ENCODE measurements at places on chromosomes 5 and 9.
A peak's percentile ranks its signal among the peaks of the same experiment; 100 is the strongest.

GRCh38 chr5:173591056-173591514 lies 25.4 kb downstream of the BOD1 start:
- no peak for DNase-seq

DNA sequence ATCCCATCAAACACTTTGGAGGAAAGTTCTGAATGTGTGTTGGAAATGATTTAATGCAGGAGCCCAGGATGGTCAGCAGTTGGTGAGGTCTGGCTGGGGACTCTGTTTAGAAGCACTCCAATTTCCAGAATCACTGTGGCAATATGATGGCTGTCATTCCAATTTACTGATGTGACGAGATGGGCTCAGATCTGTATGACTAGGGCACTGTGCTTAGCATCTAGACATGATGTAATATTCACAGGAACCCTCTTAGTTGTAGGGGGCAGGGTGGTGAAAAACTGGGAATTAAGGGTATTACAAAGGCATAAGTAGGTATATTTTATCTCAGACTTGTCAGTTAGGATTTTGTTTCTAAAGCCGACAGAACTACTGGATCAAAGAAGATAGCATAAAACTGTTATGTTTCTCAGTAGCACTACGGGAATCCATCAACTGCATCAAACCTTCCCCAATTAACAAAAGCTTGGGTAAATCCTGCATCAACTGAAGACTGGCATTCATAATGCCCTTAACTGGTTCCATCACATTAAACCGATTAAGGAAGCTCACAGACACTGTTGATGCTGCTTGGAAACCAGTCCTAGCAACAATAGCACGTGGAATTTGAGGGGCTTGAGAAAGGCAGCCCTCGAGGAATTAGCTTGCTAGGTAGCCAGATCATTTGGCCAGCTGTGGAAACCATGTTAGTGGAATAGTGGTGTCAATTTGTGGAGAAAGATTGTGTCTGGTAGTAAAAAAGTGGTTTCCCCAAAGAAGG lies 86.1 kb downstream of the SV2C start:
- no peak for DNase-seq

DNA sequence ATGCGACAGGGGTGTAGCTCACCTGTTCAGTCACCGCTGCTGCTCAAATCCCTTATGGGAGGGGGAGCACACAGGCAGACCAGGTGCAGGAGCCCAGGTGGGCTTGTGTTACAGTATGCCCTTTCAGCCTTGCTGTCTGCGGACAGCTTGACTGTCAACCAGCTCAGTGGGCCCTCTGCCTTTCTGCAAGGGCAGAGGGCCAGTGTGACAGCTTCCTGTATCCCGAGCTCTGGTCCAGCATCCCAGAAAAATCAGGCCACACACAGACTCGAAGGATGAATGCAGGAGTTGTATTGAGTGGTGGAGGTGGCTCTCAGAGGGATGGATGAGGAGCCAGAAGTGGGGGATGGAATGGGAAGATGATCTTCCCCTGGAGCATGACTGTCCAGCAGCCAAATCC lies 172.2 kb downstream of the C5orf15 start:
- no peak for DNase-seq

DNA sequence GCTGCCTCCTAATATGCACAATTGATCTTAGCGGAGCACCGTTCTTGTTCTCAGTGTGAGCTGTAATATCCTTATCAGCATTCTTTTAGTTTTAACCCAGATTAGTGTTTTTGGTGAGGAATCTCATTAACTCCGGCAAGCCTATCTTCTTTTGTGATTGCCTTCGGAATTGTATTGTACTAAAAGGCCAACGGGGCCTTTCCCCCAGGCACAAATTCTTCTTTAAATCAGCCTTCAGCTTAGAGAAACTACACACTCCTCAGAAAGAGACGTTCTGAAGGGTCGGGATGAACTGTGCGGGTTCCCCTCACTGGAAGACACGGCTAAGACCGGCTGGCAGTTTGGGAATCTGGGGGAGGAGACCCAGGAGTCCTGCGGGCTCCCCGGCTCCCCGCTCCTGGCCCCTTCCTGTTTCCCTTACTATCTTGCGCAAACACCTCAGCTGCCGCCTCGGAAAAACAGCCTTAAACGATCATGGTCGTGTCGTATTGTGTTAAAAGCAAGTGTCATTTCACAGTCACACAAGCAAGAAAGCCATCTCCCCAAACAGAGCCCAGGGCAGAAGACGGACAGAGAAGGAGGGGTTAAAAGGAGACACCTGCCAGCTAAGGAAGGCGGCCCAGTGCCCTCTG lies 353.1 kb upstream of the IRX2 start:
- no peak for DNase-seq

- DNase-seq: peak; percentile 53
These were observed 19.9 kb upstream of the TMEM250 start for GRCh38 chr9:136138566-136138965.

DNA sequence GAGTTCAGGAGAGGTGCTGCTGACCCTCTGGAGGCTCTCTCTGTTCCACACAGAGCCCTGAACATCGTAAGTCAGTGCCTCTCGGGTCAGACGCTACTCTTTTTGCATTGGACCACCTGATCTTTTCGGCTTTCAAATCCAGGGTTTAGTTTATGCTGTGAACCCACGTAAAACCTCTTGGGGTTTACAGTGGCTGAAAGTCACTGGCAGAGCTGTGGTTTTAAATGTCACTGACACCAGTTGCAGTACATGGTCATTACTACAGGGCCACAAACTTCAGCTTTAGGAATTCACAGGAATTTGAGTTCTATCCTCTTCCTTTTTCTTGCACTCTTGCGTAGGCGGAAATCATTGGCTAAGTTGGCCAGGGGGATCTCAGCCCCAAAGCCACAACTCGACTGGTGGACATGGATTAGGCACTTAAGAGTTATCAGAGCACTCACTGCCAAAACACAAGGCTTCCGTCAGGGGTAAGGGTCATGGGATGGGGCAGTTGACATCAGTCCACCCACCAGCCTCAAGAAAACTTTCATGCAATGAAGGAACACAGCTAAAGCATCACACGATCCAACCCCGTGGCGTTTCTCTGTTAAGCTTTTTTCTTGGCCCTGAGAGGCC lies 76.9 kb downstream of the SFXN1 start:
- DNase-seq: no peak

DNA sequence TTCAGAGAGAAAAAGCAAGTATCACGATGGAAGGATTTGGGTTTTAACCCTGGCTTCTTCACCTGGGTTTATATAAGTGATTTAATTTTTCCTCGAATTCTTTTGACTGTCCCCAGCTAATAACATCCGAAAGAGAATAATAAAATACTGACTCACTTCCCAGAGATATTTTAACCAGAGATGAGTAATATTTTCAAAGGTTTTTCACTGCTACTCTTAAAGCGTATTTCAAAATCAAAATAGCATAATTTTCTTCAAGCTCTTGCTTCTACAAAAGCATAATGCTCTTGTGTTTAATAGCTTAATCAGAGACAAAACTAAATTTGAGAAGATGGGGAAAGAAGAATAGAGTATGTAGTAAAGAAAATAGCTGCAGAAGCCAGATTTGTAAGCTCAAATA lies 215.2 kb upstream of the PTGER4 start:
- DNase-seq: no peak

DNA sequence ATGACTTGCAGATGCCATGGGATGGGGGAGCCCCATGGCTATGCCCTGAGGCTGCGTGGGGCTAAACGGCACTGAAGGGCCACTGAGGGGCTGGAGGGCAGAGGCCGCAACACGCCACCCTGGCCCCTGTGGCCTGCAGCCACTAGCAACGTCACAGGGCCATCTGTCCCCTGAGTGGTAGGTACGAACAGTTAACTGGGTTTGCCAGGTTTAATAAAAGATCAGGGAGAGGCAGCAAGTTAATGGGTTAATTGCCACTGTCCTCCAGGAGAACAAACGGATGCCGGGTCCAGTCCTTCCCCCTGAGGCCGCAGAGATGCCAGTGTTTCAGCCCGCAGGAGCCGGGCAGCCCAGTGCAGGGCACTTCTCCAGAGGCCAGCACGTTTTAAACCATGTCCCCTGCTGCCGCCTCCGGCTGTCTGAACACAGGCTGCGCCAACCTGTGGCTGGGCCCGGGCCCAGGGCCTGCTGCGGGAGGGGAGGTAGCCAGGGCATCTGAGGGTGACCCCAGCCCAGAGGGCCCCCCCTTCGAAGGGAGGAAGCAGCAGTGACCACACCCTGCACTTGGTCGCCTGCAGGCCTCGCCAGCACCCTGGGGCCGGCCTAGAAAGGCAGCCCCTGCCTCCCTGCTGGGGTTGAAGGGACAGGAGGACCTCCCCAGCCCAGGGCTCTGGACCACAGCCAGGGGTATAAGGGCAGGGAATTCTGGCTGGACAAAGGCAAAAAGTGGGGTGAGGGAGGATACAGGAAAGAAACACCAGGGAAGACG lies 227.3 kb downstream of the FANCC start:
- no peak for DNase-seq

DNA sequence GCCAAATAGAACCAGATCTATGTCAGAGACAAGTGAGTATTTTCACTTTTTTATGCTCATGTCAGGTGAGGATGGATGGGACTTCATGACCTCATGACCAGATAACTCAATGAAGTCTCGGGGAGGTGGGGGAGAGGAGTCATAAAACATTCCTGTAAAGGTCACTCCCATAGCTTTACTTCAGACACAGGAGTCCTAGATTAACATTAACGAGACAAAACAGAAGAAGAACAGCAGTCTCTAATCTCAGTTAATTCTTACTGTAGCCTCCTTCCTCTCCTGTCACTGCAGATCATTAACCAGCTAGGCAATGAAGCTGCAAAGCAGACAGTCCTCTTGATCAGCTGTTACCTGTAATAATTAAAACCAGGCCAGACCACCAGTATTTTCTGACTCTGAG lies 11.2 kb downstream of the CRHBP start:
- DNase-seq: no peak

DNA sequence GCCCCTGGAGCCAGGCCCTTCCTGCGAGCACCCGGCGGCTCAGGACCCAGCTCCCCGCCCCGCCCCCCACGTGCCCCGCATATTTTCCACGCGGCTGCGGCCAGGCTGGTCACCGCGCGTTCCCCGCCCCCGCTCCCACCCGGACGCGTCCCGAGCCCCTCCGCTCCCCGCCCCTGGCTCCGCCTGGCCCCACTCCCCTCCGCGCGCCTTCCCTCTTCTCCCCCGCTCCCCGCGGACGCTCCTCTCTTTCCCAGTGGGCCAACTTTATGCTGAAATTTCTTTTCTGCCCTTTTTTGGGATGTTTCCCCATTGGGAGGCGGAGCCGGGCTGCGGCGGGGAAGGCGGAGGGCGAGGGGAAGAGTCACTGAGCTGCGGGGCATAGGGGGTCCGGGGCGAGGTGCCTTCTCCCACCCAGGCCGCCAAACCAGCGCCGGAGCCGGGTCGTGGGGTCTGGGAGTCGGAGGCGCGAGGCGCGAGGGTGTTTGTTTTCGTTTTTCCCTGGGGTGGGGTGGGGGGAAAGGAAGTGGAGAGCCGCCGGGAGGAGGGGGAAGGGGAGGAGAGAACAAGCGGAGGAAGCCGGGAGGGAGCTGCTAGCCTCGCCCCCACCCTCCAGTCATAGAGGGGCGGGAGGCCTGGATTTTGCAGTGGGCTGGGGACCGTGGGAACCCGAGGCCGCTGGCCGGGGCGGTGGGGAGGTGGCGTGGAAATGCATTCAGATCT lies 1.0 kb upstream of the TPM2 start:
- DNase-seq: no peak

- no peak for DNase-seq
These were observed 216.8 kb upstream of the PIK3R1 start for GRCh38 chr5:67998709-67999261.

DNA sequence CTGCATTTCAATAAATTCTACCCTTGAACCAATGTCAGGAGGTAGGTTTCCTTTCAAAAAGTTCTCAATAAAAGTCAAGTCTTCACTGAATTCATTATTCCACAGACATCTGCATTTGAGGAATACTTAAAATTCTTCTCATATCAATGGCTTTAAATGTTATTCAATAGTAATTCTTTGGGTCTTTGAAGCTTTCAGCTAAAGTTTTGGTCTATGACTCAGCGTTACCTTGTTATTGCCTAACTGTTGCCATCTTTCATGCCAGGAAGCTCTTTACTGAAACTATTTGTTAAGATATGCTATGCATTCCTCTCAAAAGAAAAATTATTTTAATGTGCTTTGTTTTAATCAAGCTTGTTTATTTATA lies 170.5 kb downstream of the NNT start:
- no peak for DNase-seq

GRCh38 chr9:28410411-28410810 lies 837.1 kb upstream of the C9orf72 start:
- no peak for DNase-seq

- no peak for DNase-seq
These were observed 28.4 kb downstream of the ERP44 start for GRCh38 chr9:100070104-100071041.

GRCh38 chr5:147558826-147559225 lies 49.0 kb upstream of the DPYSL3 start:
- no peak for DNase-seq

- DNase-seq: no peak
These were observed 123.9 kb upstream of the HAPLN1 start for GRCh38 chr5:83844449-83845068.

- no peak for DNase-seq
These were observed 401.4 kb downstream of the PSAT1 start for GRCh38 chr9:78698371-78698770.

GRCh38 chr5:83548581-83548980 lies 77.0 kb downstream of the VCAN start:
- no peak for DNase-seq

GRCh38 chr9:116516456-116516855 lies 170.6 kb upstream of the TRIM32 start:
- no peak for DNase-seq

DNA sequence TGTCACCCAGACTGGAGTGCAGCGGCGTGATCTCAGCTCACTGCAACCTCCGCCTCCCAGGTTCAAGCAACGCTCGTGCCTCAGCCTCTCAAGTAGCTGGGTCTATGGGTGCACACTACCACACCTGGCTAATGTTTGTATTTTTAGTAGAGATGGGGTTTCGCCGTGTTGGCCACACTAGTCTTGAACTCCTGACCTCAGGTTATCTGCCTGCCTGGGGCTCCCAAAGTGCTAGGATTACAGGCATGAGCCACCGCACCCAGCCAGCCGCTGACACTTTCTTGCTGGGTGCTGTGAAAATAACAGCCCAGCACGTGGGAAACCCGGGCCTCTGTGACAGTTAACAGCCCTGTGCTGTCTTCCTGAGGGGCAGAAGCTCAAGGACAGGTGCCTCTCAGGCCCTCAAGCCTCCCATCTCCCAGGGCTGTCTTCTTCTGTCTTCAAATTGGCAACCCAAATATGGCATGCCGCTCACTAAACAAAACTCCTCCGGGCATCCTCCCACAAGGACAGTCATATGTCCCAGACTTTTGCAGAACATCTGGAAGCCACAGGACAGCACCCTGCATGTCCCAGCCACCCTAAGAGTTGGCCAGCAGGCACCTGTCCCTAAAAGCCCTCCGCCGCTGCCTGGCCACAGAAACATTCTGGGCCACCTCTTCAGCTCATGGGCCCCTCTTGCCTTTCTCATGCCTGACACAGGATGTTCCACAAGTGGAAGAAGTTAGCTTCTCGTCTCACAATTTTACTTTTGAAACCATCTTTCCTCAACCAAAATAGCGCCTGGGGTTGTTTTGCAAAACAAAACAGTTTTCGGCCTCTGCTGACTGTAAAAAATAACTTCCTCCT lies 233.6 kb downstream of the SYK start:
- no peak for DNase-seq

- DNase-seq: peak; percentile 54
These were observed 79.4 kb downstream of the ESM1 start for GRCh38 chr5:54905942-54906537.

Data from stimulated activated CD4-positive, alpha-beta T cell treated with anti-CD3 and anti-CD28 coated beads, Interleukin-4, amount 100 ng/mL, for 48 hours (primary cell).